ENCODE measurements at places on chromosomes 5 and 9.

- no peak for DNase-seq
Observed at GRCh38 chr5:150106674-150107426, 20.5 kb upstream of the CSF1R start.

- no peak for DNase-seq
Observed at GRCh38 chr5:103216137-103216536, 42.4 kb upstream of the MACIR start.

GRCh38 chr9:76634356-76635054, 129.7 kb upstream of the PCA3 start:
- no peak for DNase-seq

DNA sequence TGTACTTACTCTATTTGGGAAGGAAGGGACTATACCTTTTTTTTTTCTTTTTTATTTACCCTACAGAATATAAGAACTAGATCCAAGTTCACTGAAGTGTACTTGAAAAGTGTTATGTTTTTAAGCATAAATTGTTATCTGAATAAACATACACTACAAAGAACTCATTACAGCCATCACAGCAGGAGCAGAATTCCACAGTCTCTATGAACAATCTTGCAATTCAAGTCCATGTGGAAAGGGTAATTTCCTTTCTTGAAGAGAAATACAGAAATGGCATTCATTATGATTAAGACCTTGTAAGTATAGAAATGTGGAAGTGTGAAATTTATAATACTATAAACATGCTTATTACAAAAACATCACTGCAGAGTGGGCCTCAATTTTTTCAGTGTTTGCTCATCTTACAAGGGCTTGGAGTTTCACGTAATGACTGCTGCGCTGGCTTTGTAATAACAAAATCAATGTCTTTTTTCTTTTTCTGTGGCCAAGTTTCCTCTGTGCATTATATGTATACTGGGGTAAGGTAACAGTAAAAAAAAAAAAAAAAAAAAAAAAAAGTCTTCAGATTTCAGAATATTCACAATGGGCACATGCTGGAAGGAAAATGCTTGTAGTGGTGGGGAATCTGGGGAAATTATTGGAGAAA, 77.0 kb upstream of the GNA14 start:
- no peak for DNase-seq

DNA sequence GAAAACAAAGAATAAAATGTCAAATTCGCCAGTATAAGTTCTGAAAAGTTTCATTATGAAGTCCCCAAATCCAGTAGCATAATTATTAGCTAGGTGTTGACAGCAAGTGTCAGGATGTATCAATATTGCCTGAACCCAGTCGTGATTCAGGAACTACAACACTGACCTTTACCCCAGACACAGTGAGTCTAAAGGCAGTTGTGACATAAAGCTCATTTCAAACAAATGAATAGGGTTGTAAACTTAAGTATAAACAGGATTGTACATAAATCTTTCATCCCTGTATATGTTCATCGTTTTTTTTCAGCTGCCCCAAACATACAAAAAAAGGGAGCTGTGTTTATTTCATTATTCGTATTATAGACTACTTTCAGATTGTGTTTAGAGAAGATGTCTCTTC, 385.7 kb downstream of the PLK2 start:
- DNase-seq: no peak

DNA sequence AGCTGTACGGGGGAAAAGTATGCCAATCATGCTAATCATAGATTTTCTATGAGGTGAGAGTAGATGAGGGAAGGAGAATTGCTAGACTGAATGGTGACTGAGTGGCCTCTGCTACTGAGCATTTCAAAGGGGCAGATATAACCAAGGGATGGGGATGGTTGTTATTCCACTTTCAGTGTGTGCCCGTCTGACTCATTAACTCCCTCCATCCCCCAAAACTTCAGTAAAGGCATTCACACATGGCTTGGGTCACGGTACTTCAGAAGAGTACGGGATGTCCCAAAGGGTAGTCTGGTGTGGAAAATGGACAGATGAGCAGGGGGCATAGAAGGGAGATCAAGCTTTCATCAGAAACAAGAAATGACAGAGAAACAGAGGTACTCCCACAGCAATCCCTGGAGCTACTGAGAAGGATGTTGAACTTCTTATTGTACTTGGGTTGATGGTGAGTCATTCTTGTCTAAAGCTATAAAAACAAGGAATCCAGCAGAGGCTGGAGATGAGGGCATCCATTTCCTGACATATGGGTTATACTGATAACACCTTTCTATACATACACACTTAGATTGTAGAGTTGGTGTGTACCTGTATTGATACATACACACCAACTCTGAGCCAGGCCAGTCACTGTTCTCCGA, 8.9 kb upstream of the TLE4 start:
- DNase-seq: no peak

DNA sequence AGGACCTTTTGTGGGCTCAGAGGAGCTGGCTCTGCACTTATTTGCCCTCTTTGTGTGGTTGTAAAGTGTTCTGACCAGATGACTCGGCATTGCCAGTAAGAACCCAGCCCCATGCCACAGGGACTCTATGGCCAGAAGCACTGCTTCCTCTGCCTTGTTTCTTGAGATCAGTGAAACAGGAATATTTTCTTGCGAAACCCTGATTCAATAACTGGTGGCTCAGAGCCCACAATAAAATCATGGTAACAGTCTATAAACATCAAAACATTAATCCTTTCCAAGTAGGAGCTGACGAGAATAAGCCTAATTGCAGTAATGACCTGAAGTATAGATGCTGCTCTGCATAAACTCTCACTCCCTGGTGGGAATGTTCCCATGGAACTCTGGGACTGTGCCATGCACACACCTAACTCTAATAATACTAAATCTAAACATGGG, 344.3 kb downstream of the ZNF608 start:
- peak; percentile 46 for DNase-seq

- no peak for DNase-seq
Observed at GRCh38 chr9:38761339-38761738, 41.4 kb upstream of the FAM240B start.

- DNase-seq: peak; percentile 10
Observed at GRCh38 chr9:8365029-8365428, 565.5 kb upstream of the DMAC1 start.

GRCh38 chr5:74640954-74641734, 616 bp upstream of the ENC1 start:
- peak; percentile 87 for DNase-seq

GRCh38 chr5:429453-430188, 13.4 kb upstream of the EXOC3 start:
- DNase-seq: peak; percentile 59

GRCh38 chr5:95298651-95299050, 13.8 kb upstream of the MCTP1 start:
- DNase-seq: no peak

GRCh38 chr5:77239126-77239741, 28.8 kb downstream of the PDE8B start:
- no peak for DNase-seq

DNA sequence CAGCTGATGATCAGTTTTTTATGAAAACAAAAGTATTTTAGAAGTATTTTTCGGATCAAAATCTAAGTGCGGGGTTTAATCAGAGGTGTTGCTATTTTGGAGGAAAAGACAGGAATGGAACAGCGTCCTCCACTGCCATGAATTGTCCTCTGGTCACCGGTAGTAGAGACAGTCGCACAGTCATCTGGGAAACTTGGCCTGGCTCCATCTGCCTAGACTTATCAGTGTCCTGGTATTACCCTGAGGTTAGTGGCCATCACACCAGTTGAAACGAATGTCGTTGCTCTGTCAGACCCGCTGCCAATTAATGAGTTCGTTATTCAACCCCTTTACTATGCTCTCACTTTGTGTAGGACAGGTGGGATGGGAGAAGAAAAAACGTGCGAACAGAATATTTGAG, 8.2 kb downstream of the TLX3 start:
- no peak for DNase-seq

DNA sequence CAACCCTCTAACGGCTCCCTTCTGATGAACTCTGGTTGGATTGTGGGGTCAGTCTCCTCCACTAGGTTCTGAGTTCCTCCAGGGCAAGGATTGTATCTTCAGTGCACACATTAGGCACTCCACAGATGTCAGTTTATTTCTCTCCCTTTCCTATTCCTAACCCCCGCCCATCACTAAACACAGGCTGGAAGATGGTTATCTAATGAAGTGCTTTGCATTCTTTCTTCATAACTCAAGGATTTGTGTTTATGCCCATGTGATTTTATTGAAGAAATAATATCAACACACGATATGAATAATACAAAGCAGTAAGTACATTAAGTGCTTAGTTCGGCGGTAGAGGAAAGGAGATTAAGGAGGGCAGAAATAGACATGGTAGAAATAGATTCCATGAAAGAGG, 4.4 kb upstream of the CREBRF start:
- DNase-seq: no peak

GRCh38 chr5:107717816-107718215, 47.1 kb upstream of the EFNA5 start:
- no peak for DNase-seq

GRCh38 chr5:78797936-78798672, 149.5 kb upstream of the LHFPL2 start:
- peak; percentile 42 for DNase-seq

DNA sequence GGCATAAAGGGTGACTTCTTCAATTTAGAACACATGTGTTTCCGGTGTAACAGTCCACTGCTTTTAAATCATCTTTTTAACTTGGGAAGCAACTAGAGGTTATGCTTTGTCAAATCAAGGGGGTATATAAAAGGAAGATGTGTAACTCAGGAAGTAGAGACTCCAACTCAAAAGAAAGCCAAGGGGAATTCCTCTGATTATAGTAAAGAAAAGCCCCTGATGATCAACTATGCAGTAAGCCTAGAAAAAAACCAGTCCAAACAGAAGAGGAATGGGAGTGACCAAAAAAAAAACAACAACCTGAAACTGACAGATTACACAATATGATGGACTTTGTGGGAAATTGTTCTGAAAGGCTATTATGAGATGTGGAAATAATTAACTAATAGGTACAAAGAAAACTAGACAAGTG, 90.3 kb downstream of the AK8 start:
- no peak for DNase-seq

DNA sequence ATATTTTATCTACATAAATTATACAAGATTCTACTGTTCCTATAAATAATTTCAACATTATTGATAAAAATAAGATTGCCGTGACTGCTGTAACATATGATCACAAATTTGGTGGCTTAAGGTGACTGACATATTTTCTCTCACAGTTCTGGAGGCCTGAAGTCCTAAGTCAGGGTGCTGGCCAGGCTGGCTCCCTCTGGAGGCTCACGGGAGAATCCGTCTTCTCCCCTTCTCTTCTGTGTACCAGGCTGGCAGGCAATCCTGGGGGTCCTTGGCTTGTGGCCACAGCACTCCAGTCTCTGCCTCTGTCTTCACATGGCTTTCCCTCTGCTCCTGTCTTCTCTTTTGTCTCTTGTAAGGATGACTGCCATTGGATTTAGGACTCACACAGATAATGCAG, 31.7 kb upstream of the IRX2 start:
- DNase-seq: no peak

DNA sequence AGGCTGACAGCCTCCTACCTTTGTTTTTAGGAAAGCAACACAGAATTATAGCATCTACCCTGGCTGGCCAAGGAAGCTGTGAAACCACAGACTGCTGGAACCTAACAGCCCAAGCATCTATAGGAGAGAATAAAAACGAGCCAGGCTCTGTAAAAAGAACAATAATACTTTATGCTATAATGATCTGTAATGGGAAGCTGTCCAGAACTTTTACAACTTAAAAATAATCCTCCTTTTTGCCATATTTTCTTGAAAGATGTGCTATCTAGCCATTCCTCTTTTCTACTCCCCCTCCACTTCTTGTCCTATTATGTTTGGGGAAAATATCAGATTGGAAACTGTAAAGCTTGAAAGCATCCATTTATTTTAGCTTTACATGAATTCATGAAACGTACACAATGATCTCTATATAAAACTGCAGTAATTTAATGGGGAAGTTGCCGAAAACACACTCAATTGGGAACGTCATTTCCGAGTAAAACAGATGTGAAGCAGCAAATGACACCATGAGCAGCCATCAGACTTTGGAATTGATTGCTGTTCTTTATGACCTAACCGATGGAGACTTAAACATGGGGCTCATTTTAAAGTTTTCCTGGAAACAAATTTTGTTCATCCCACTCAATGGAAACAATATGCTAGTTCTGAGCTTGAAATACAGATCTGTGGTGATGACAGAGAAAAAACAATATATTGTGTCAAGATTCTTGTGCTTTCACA, 450.3 kb upstream of the CLINT1 start:
- DNase-seq: peak; percentile 39

DNA sequence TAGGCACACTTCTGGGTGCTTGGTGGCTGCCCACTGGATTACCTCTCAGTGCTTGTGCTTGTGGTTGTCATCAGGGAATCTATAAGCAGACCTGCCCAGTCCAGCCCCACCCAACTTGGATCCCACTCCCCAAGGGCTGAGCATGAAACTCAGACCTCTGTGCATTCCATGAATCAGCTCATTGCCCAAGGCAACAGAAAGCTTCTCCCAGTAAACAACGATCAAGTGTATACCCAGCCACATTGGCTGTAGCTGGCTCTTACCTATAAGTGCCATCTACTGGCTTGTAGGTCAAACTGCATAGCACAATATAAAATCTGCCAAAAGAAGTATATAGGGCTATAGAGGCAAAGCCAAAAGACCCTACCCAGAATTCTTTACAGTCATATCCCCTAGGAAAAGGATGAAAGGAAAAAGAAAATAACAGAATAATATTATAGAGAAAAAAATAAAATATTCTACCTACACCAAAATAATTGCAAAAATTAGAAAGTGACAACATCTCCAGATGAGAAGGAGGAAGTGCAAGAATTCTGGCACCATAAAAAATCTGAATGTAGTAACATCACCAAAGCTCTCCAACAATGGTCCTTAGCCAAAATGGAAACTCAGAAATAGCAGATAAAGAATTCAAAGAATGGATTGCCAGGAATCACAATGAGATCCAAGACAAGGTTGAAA, 321.0 kb upstream of the TRPC7 start:
- no peak for DNase-seq

- DNase-seq: peak; percentile 60
Observed at GRCh38 chr5:143717400-143717799, 94.6 kb upstream of the HMHB1 start.

- no peak for DNase-seq
Observed at GRCh38 chr5:98750693-98751092, 22.8 kb upstream of the RGMB start.

DNA sequence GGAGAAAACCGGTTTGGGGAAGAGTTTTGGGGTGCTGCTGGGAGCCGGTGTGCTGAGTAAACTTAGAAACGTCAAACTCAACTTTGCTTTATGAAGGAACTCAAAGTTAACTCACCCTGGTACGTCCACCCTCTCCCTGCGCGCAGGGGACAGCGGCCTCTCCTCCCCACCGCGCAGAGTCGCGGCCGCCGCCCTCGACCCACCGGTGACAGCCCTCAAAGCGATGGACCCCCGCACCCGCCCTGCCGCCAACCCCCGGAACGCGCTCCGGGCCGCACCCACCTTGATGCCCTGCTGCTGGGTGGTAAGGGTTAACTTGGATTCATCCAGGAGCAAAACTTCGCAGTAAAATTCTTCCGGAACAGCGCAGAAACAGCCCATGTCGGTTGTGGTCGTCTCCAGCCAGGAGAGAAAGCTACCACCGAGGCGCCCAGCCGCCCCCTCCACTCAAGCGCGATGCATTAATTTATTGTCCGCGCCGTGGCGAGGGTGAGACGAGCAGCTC, 366 bp downstream of the EPB41L4A start:
- DNase-seq: no peak

- no peak for DNase-seq
Observed at GRCh38 chr9:37447111-37447510, 18.1 kb downstream of the ZBTB5 start.

GRCh38 chr9:6405371-6405770, 7.6 kb upstream of the UHRF2 start:
- DNase-seq: no peak
